ENCODE measurements at places on chromosomes 11 and 22. TPM values are rescaled to one million over a fixed set of nuclear protein-coding genes. Genes with fewer than 3 reads are reported as not detected.

- no peak for DNase-seq
These were observed 1.6 kb downstream of the YIF1A start for GRCh38 chr11:66287211-66287888.

DNA sequence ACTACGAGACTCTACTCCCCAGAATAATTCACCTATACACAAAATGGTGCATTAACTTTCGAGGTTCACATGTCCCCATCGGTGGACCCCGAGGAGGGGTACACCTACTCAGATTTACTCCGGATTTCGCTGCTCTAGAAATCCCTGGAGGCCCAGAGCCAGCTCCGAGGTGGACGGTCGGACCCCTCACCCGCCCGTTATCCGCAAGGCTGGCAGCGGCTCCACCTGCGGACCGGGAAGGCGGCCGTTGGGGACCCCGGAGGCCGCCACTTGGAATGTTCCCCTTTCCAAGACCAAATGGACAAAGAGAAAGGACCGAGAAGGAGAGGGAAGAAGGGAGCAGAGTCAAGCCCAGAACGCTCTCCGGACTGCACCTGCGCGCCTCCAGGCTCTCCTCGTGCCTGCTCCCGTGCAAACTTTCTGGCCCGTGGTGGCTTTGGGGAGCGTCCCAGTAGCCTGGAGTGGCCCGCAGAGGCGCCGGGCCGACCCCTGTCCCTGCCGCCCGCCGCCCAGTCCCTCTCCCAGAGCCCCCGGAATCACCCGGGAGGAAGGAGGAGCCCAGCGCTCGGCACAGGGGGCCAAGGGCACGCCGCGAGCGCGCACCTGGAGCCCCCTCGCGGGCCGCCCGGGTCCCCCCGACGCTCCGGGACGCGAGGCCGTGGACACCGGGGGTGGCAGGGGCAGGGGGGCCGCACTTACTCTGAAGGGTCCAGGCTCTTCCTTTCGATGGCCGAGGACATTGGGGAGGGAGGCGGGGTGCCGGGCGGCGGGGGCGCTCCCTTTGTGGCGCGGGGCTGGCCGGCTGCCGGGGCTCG lies 23.0 kb downstream of the LMO2 start:
- DNase-seq, result no peak

DNA sequence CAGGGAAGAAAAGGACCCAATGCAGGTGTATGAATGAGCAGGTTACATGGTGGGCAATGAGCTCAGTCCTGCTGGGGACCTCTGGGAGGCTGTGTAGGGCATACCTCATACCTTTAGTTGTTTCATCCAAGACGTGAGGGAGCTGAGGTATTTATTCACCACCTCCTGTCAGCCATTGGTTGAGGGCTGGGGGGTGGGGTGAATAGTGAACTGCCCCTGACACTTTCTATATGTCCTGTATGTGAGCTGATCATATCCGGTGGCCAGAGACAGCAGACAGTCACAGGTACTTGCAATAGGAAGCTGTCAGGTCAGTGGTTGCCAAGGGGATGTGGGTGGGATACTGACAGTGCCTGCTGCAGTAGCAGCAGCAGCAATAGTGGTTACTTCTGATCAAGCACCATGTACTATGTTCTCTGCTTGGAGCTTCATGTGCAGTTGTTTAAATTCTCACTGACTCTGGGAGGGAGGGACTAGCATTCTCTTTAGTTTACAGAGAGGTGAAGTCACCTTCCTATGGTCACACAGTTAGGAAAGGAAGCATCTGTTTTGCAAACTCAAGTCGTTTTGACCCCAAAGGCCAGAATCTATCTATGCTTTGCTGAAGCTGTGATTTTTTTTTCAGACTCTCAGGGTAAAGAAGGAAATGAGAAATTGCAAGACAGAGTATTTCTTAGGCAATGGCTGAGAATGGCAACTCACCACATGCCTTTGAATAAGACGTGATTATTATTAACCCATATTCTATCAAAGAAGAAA lies 54.0 kb downstream of the MIAT start:
- DNase-seq, result no peak

Gene CFAP68
- 50.9 TPM for total RNA-seq
